ENCODE measurements at places on chromosomes 4 and X. TPM values are rescaled to one million over a fixed set of nuclear protein-coding genes. Genes with fewer than 3 reads are reported as not detected.

AFM gene
- total RNA-seq: not detected

TXK gene
- 52.3 TPM for total RNA-seq

DUSP21 gene
- not detected for total RNA-seq

CAMK2D gene
- total RNA-seq: 92.9 TPM

IQCM gene
- not detected for total RNA-seq

FRMPD3 gene
- total RNA-seq: not detected

ARL13A gene
- total RNA-seq: not detected

HSFX3 gene
- total RNA-seq: not detected

SLIT2 gene
- total RNA-seq: not detected

DNA sequence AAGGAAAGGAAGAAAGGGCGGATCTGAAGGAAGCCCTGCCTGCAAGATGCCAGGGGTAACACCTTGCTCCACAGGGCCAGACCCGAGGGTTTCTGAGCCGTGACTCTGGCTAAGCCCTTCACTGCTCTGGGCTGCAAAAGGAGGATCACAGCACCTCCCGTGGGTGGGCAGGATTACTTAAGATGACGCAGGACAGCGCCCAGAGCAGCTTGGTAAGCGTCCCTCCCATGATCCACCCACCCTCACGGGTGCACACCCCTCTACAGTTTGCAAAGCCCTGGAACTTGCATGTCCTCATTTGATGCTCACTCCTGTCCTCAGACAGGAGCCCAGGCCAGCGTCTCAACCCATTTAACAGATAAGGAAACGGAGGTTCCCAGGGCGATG, 64.9 kb downstream of the CRMP1 start:
- DNase-seq: no peak

- no peak for DNase-seq
Measured at GRCh38 chr4:2141022-2141761, 82.1 kb downstream of the NAT8L start.

GRCh38 chrX:110267874-110268273, 50.0 kb downstream of the AMMECR1 start:
- no peak for DNase-seq

DNA sequence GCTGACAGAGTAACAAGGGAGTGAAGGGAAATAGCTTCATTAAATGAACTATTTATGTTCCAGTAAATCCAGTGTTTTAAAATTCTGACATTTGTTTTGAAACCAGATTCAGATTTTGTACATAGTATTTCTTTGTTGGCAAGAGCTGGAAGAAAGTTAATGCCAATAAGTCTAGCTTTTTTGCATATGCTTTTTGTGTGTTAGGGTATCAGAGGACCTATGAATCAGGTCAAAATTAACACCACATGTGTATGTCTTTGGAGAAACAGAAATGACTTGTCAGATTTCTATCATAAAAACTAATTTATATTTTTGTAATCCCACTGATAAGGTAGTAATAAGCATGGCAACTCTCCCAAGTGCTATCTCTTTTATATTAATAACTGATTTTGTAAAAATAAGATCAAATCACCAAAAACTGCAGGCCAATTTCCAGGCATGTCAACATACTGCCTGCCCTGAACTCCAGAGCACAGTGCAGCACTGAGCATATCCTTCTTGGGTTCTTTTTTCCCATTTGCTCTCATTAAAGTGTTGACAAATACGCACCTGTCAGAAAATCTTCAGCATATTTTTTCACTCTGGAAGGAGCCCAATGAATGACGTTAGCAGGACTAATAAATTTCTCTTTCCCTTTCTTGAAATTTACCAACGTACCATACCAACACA, 65.5 kb downstream of the SH3RF1 start:
- DNase-seq: no peak

DNA sequence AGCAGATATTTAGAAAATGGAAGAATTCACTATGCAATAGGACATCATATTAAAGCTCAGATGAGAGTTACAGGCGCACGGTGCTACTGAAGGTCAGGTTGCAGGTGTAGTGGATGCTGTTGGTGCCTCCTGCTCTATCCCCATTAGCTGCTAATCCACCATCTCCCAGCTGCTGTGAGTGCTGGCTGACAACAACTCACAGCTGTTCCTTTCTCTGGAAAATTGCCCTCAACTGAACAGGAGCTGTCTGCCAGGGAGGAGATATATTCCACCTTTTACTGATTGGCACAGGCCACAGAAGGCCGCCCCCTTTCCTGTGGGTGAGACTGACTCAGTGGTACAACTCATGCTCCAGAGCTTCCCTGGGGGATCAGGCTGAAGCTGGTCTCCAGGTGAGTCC, 48.7 kb downstream of the UCHL1 start:
- DNase-seq: no peak

DNA sequence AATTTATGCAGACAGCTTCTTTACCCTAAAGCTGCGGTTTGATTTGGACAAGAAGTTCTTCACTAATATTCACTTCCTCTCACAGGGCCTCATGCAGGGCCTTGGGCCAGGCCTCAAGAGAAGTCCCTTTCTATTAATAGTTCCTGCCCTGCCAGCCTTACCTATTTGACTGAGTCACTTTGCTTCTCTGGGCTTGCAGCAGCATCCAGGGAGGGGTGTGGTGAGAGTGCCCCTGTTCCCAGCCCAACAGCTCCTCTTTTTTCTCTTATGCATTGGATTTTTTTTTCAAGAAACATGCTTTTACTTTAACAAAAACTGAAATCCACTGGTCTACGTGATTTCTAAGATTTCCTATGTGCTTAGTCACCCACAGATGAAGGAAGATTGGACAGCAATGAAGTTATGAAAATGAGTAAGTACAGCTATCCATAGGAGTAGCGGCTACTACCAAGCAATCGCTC, 26.7 kb downstream of the FAM156B start:
- no peak for DNase-seq

DNA sequence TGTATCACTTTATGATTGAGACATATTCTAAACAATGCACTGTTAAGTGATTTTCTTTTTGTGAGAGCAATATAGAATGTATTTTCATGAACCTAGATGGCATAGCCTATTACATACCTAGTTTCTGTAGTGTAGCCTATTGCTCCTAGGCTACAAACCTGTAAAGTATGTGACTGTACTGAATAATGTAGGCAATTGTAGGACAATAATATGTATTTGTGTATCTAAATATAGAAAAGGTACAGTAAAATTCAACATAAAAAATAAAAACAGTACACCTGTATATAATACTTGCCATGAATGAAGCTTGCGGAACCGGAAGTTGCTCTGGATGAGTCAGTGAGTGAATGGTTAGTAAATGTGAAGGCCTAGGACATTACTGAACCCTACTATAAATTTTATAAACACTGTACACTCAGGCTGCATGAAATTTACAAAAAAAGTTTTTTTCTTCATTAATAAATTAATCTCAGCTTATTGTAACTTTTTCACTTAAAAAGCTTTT, 106.7 kb downstream of the VSIG4 start:
- no peak for DNase-seq

- peak; percentile 29 for DNase-seq
Measured at GRCh38 chr4:185128272-185129119, 14.6 kb upstream of the SLC25A4 start.

DNA sequence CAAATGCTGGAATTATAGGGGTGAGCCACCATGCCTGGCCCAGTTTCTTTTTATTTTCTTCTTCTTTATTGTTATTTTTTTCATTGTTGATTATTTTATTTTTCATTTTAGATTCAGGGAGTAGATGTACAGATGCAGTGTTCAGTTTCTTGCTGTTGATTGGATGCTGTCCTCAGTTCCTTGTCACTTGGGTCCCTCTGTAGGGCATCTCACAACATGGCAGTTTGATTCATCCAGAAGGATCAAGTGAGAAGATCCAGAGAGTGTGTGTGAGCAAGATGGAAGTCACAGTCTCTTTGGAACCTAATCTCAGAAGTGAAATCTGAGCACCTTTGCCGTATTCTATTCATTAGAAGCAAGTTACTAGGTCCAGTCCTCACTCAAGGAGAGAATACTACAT, 20.9 kb downstream of the HMGB3 start:
- DNase-seq: no peak

- DNase-seq: no peak
Measured at GRCh38 chr4:83862471-83862870, 326.6 kb downstream of the GPAT3 start.

- DNase-seq: no peak
Measured at GRCh38 chrX:30957753-30958152, 68.7 kb upstream of the TAB3 start.

DNA sequence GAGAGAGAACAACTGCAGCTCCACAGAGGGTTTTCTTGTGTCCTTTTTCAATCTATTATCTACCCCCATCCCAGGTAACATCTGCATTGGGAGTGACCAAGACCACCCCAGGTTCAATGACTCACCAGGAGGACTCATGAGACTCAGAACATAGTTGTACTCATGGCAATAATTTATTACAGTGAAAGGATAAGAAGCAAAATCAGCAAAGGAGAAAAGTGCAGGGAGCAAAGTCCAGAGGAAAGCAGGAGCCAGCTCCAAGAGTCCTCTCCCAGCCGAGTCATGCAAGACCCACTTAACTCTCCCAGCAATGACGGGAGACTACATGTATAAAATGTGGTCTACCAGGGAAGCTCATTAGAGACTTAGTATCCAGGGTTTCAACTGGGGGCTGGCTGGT, 129.5 kb upstream of the RBPJ start:
- no peak for DNase-seq

GRCh38 chr4:24488399-24489164, 95.8 kb downstream of the DHX15 start:
- DNase-seq: peak; percentile 71

DNA sequence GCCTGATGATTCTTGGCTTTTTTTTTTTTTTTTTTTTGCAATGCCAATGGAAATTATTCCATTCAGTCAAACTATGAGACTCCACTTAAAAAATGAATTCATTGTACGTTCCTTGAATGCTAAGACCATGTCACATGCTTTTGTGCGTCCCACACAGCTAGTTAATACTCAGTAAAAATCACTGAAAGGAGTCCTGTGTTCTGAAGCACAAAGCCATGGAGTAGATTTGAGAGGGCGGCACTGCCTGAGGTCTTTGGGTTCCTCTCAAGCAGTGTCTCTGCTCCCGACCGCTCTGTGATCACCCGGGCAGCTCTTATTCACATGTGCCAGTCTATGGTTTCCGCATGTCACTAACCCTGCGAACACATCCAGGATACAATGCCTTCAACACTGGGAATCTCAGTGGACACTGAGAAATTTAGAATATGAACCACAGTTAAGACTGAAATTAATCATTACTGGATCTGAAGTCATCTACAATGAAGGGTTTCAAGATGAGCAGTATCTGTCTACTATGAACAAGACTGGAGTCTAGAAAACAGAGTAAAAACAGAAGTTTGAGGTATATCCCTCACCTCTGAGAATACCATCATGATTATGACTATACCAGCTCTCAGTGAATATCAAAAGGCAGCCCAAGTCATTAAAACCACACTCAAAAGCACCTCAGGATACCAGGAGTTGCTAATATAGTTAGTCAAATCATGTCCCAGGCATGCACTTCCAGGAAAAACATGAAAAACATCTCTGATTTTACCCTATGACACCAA, 193.0 kb downstream of the MGST2 start:
- peak; percentile 40 for DNase-seq

- no peak for DNase-seq
Measured at GRCh38 chrX:70066646-70067045, 4.4 kb downstream of the OTUD6A start.

All from activated T-cell treated with anti-CD3 and anti-CD28 coated beads, Interleukin-2, amount 50 U/mL, for 72 hours (primary cell).